ENCODE measurements at places on chromosomes 6 and 20.

GRCh38 chr20:16174311-16174710 is 398.9 kb downstream of the KIF16B start:
- no peak for DNase-seq

GRCh38 chr6:75287424-75287823 is 2.8 kb upstream of the TMEM30A start:
- DNase-seq: no peak

GRCh38 chr6:164164876-164165275 is 750.4 kb downstream of the QKI start:
- DNase-seq: no peak

GRCh38 chr6:165404697-165405096 is 95.3 kb upstream of the C6orf118 start:
- no peak for DNase-seq

DNA sequence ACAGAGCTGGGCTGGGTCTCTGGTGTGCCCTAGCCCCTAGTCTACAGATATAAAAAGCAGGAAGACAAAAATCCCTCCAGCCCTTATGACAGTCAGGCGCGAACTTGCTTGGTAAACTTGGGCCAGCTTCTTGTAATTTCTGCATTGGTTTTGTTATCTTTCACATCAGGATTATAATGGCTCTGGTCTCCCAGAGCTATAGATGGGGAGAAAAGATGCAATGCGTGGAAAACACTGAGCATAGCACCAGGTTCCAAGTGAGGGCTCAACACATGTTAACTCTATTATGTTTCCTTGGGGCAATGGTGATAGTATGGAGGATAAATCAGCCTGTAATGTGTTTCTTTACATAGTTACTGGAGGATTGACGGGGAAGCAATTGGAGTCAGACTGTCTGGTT is 246.8 kb upstream of the KCNG1 start:
- DNase-seq: no peak

DNA sequence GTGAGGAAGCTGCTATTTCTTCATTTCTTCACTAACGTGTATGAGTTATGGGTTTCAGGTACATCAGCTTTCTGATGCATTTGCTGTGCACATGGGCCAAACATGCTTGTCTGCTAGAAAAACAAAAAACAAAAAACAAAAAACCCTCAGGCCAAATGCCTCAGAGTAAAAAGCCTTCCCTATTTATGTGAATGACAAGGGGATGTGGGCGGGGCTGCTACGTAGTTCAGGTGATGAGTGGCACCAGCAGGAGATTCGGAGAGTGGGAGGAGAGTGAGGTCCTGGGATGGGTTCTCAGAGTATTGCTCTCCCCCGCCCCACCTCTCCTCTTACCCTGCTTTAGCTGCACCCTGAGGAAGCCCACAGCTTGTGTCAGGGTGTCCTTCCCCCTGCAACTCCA is 596.8 kb upstream of the JAG1 start:
- DNase-seq: no peak

DNA sequence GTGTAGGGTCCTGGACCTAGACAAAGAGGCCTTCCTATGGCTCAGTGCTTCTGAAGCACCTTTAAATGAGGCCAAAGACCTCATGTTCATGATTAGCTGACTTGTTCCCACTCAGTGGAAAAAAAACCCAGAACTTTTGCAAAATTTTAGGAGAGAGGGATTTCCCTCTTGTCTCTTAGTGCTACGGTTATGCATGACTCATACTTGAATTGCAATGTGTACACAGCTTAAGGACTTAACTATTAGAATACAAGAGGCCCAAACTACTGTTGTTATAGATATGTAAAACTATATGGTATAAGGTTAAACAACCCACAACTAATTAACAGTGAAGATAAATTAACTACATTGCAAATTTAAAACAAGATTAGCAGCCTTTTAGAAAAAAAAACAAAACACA is 32.3 kb upstream of the HLA-A start:
- DNase-seq: no peak

- no peak for DNase-seq
Observed at GRCh38 chr20:41877911-41878310, 259.7 kb upstream of the CHD6 start.

DNA sequence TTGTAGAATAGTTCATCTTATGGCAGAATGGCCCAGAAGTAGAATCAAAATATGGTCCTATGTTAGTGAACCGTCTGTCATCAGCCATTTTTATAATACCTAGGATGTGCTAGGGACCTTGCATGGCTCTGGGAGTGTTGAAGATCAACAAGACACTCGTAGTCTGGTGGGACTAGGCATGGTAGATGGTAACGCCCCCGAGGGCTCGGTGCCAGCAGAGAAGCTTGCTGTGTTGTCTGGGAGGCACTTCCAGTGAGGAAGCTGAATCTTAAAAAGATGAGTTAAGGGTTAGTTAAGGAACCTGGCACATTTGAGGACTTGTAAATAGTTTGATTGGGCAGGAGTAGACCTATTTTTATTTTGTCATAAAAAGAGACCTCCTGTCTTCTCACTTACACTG is 82.4 kb downstream of the MAP3K4 start:
- DNase-seq: no peak

- no peak for DNase-seq
Observed at GRCh38 chr6:112622036-112622435, 274.9 kb downstream of the RFPL4B start.

DNA sequence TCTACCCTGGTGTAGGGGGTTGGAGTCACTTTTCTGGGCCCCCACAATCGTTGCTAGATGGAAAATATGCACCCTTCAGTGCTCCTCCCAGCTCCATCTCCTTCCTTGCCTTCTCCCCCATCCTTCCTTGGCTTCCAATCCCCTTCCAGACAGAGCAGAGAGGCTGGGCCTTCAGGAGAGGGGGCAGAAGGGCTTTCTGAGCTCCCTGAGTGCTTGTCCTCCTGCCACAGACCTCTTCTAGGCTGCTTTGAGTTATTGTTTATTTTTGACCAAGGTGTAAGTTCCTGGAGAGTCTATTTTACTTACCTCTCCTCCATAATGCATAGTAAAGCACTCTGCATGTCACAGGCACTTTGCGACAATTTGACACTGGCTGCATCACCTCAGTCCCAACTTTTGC is 96.4 kb upstream of the CNKSR3 start:
- DNase-seq: no peak

GRCh38 chr20:25418776-25419175 is 11.3 kb downstream of the GINS1 start:
- no peak for DNase-seq

DNA sequence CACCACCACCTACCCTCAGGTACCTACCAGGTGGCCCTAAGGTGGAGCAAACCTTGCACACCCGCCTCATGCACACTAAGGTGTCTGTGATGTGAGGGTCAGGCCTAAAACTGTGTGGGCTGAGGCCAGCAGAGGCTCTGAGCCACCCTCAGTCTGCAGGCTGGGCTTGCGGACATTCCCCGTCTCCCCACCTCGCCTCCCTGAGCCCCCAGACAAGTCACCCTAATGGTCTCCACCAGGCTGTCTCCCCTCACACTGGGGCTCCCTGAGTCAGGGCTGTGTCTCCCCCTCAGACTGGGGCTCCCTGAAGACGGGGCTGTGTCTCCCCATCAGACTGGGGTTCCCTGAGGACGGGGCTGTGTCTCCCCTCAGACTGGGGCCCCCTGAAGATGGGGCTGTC is 12.5 kb downstream of the PRPH2 start:
- no peak for DNase-seq

GRCh38 chr6:106972500-106972899 is 2.0 kb downstream of the CD24 start:
- no peak for DNase-seq

DNA sequence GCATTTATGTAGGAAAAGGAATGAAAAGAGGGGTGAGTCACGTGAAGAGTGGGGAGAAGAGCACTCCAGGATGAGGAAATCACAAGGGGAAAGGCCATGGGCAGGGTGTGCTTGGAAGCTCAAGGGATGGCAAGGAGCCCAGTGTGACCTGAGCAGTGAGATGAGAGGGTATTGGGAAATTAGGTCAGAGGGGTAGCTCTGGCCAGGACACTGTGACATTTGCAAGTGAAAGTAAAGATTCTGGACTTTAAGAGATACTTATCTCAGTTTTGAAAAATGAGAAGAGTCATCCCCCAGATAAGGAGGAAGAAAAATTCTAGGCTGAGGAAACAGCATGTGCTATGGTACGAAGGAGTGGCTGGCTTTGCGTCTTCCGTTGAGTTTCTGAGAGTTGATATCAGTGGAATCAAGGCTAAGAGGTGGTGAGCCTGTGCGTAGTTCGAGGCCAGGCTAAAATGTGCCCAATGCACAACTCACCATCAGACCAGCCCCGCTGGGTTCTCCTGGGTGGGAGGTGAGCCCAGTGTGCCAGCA is 79.9 kb downstream of the GCLC start:
- no peak for DNase-seq

DNA sequence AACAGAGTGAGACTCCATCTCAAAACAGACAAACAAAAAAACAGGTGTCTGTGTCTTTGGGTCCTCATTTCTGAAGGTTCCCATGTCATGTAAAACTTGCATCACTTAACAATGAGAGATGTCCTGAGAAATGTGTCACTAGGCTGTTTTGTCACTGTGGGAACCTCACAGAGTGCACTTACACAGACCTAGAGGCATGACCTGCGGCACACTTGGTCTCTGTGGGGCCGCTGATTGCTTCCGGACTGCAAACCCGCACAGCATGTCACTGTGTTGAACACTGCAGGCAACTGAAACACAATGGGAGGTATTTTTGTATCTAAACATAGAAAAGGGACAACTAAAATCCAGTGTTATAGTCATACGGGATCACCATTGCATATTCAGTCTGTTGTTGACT is 42.3 kb upstream of the TMEM181 start:
- DNase-seq: no peak

DNA sequence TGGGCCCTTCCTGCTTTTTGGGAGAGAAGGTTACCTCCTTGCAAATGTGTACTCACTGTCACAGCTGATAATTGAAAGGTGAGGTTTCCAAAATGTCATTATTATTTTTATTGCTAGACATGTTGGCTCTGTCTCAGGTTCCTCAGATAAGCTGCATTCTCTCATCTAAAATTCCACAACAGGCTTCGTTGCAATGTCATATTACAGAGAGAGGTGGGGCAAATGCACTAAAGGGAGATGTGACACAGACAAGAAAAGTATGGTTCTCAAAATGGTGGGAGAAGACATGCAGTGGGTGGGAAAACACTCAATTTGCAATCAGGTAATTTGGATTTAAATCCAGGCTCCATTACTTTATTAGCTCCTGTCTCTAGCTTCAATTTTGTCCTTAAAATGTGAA is 256.4 kb upstream of the POU3F2 start:
- DNase-seq: no peak

DNA sequence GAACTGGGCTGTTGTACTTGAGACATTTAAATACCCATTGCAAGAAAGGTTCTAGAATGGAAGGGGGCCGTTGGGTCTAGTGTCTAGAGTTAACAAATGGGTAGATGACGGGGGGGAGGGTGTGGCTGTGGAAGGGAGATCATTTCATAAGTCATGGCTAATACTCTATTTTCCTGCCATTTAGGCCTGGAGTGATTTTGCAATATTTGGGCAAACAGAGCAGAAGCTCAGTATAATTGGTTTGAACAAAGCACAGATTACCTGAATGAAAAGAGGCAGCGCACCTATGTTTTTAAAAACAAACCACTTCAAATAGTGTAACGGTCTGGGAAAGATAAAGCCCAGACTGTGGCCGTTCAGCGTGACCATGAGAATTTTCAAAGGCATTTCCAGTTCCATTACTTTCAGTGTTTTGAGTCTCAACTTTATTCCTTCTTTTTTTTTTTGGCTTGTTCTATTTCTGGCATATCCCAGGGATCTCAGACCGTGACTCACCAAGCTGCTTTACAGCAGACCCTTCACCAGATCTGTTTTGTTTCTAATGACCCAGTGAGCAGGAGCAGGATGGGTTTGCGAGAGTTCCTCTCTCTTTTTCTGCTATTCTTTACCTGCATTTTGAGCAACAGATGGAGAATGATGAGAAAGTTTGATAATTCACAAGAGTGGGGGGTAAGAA is 73.7 kb downstream of the LYRM2 start:
- no peak for DNase-seq

- DNase-seq: no peak
Observed at GRCh38 chr6:113616701-113617274, 240.4 kb upstream of the MARCKS start.

DNA sequence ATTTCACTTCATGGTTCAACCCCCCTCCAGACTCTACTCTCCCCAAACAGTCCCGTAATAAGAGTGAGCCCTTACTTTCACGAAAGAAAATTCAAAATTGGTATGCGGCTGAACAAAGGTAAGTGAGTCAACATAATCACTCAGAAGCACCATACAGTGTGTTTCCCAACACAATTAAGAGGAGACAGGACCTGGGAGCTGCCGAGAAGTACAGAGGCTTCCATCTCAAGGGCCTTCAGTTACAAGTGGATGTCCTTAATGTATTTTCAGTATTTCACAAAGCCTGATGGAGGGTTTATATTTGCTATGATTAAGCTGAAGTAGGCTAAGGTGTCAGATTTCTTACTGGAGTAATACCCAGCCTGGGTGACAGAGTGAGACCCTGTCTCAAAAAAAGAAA is 51.1 kb downstream of the MYO6 start:
- no peak for DNase-seq

- no peak for DNase-seq
Observed at GRCh38 chr6:141316236-141316635, 816.5 kb upstream of the GJE1 start.

- no peak for DNase-seq
Observed at GRCh38 chr6:166581091-166581511, 5.4 kb downstream of the RAMACL start.
